Islet precursor cell (in vitro differentiated cells): ENCODE measurements at places on chromosomes 7 and 10.

DNA sequence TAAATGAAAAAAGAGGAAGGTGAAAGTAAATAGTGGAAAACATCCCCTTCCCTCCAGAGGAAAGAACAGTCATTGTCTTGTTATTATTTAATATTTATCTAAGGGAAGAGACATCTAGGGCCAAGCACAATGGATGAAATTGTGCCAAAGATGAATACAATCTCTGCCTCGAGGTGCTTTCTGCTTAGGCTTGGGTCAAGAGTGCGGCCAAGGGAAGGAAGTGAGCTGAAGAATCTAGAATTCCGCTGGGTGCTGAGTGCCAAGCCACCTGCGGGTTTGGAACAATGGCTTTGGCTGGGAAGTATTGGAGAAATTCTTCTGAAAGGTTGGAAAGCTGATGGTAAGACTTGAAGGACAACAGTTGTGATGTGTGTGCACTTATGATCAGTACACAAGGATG, 531.3 kb upstream of the FZD8 start:
- no peak for DNase-seq

GRCh38 chr7:110801502-110801901, 289.4 kb upstream of the LRRN3 start:
- no peak for DNase-seq

- DNase-seq = no peak
These were observed 75.9 kb downstream of the BUB3 start for GRCh38 chr10:123229927-123230630.

- no peak for DNase-seq
These were observed 327.2 kb downstream of the MDFIC start for GRCh38 chr7:115249080-115249479.

DNA sequence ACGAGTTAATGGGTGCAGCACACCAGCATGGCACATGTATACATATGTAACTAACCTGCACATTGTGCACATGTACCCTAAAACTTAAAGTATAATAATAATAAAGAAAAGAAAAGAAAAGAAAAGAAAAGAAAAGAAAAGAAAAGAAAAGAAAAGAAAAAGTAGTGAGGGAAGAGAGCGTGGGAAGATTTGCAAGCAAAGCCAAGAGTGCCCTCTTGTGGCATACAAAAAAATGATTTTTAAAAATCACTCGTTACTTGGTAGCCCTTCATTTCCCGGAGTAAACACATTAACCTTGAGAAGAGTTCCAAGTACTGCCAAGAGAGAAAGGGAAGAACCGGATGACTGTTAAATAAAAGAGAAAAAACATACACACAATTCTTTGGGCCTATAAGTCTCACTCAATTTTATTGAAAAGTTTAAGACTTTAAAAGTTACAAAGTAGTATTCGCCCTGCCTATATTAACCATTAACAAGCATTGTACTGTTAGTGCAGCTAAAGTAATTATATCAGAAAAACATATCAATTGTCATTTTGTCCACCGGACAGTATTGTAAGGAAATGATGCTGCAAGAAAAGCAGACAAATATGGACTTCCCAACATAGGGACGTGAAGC, 6.2 kb upstream of the CH25H start:
- DNase-seq = no peak
